IMR-90 (cell line): ENCODE measurements at places on chromosomes 2 and 18.

DNA sequence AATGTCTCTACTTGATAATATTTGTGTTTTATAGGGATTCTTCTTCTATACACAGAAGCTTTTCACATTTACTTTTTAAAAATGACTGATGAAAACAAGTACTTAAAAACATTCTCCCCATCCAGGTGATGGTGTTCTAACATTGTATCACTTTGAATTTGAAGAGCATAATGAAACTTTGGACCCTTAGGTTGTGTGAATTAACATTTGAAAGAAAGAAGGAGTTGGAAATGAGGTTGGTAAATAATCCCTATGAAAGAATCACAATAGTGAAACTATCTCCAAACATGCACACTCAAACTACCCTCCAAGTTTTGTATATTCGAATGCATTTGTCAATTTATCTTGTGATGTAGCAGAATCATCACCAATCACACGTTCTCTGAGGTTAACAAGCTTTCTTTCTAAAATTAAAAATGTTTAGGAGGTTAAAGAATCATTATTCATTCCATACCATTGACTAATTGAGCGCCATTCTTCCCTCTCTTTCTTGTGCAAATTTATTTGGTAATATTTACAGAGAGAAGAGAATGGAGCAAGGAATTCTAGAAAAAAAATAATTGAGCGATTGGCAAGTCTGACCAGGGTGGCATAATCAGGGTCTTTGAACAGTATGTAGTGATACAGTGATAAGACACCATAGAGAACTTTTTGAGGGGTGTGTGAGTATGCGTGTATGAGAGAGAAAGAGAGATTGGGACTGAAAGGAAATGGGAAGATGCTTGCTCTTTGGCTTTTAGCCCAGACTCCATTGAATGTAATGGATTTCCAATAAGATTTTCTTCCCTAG lies 260.0 kb upstream of the NRXN1 start:
- H3K27ac ChIP-seq, result no peak overlapping the region
- no peak for DNase-seq
- no peak overlapping the region for H3K4me3 ChIP-seq
- no peaks in the 10 kb centered on the region for H3K4me1 ChIP-seq
- H3K27me3 ChIP-seq, result no peaks in the 10 kb centered on the region

DNA sequence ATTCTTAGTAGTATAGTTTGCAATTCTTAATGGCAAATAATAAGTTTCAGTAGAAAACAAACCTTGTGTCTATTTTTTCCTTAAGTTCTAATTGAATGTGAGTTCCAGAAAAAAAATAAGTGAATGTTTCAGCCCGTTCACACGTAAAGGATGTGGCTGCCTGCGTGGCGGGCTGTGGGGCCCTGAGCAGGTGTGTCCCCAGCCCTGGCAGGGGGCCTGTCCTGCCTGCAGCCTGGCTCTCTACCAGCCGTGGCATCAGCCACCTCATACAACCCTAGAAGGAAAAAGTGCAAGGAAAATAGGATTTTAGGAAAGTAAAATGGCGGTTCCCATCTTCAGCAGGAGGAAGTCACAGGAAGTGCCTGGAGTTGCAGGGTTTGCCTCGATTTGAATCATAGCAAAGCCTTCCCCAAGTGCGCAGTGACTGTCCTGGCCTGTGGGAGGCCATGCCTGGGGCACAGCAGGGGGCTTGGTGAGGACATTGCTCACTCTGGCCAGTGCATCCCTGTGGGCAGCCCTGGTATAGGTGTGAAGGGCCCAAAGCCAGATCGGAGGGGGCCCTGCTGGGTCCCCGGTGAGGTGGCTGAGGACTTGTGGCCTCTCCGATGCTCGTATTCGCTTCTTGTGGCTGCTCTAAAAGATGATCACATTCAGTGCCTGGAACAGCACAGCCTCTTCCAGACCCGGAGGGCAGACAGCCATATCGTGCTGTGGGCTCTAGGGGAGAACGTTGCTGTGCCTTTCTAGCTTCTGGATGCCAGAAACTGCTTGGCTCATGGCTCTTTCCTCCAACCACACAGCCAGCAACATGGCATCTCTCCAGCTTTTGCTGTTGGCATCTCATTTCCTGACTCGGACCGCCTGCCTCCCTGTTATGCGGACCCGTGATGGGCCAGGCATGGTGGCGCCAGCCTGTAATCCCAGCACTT lies 12.6 kb downstream of the DTYMK start:
- no peak overlapping the region for H3K4me3 ChIP-seq
- H3K27me3 ChIP-seq, result no peaks in the 10 kb centered on the region
- no peak for DNase-seq
- H3K27ac ChIP-seq, result no peak overlapping the region; the same call in 1 of the 2 replicates

DNA sequence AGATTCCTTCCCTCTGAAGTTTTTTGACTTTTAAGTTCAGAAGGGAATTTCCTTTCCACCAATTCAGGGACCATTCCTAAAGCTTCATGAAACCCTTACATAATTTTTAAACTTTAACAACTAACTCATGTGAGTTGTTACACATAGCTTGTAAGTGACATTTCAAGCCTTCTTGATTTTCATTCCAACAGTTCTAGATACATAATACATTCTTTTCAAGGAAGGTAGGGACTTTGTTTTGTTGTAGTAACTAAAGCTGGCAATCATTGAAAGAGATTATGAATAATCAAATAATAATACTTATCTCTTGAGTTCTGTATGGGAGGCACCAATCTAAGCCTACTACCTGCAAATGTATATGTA lies 45.4 kb downstream of the SETBP1 start:
- H3K27ac ChIP-seq, result no peak overlapping the region
- DNase-seq, result no peak
- no peaks in the 10 kb centered on the region for H3K36me3 ChIP-seq
- H3K4me3 ChIP-seq, result no peak overlapping the region
- H3K4me1 ChIP-seq, result peaks cover 4% of the 10 kb centered on the region
- no peaks in the 10 kb centered on the region; the same call in 1 of the 2 replicates for H3K27me3 ChIP-seq

- no peaks in the 10 kb centered on the region for H3K4me1 ChIP-seq
- no peak for DNase-seq
- H3K36me3 ChIP-seq, result no peaks in the 10 kb centered on the region
- peaks cover 1% of the 10 kb centered on the region; the same call in 1 of the 2 replicates for H3K27me3 ChIP-seq
- H3K4me3 ChIP-seq, result no peak overlapping the region
- H3K27ac ChIP-seq, result no peak overlapping the region
Measured at GRCh38 chr18:25535495-25535894, 183.5 kb upstream of the ZNF521 start.

GRCh38 chr2:112825706-112826105 lies 10.9 kb downstream of the IL1B start:
- H3K27me3 ChIP-seq, result no peaks in the 10 kb centered on the region
- no peak overlapping the region for H3K27ac ChIP-seq

DNA sequence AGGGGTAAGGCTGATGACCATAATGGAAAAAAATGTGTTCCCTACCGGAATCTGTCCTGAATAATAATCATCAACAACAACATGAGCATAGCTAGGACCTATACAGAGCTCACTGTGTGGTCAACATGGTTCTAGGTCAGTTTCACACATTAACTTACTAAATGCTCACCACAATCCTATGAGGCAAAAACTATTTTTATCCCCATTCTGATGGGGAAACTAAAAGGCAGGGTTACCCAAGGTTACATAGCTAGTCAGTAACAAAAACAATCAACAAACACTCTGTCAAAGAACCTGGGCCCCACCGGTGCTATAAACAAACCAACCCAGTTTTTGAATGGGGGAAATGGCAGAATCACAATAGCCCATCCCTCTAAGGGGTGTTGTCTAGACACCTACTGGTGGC lies 40.1 kb downstream of the AOX1 start:
- H3K27me3 ChIP-seq, result no peaks in the 10 kb centered on the region
- H3K4me3 ChIP-seq, result no peak overlapping the region
- H3K4me1 ChIP-seq, result peaks cover 29% of the 10 kb centered on the region
- DNase-seq, result peak; percentile 36
- H3K27ac ChIP-seq, result no peak overlapping the region
